Ureter (tissue), 1 donor: ENCODE measurements at places on chromosomes 11 and 22. TPM values are rescaled to one million over a fixed set of nuclear protein-coding genes. Genes with fewer than 3 reads are reported as not detected.

Gene TMEM45B
- 94.3 TPM for total RNA-seq

Gene ZNF280A
- total RNA-seq: not detected

Gene OR4A16
- not detected for total RNA-seq

Gene TFIP11
- 33.9 TPM for total RNA-seq

Gene CRYBB2
- 0.47 TPM for total RNA-seq

Gene CST6
- total RNA-seq: 1.1 TPM

Gene SCGB1C1
- total RNA-seq: not detected

Gene CLDN5
- 38.9 TPM for total RNA-seq

Gene CCDC88B
- 17.1 TPM for total RNA-seq

Gene OR10D3
- not detected for total RNA-seq

- no peak for DNase-seq
Observed at GRCh38 chr11:18721561-18722292, 4.3 kb downstream of the IGSF22 start.

GRCh38 chr22:37827056-37827455, 3.9 kb downstream of the GALR3 start:
- DNase-seq: no peak

- peak; percentile 85 for DNase-seq
Observed at GRCh38 chr11:1827095-1827813, 7.5 kb upstream of the SYT8 start.

- no peak for DNase-seq
Observed at GRCh38 chr11:37449146-37449545, 851.1 kb upstream of the RAG2 start.

- DNase-seq: no peak
Observed at GRCh38 chr11:123525511-123525918, 95.4 kb downstream of the GRAMD1B start.

GRCh38 chr11:131279654-131280384, 90.6 kb upstream of the NTM start:
- DNase-seq: no peak

- no peak for DNase-seq
Observed at GRCh38 chr22:49348631-49349030, 479.0 kb downstream of the BRD1 start.

GRCh38 chr11:69472541-69473275, 8.8 kb upstream of the LINC01488 start:
- DNase-seq: no peak

DNA sequence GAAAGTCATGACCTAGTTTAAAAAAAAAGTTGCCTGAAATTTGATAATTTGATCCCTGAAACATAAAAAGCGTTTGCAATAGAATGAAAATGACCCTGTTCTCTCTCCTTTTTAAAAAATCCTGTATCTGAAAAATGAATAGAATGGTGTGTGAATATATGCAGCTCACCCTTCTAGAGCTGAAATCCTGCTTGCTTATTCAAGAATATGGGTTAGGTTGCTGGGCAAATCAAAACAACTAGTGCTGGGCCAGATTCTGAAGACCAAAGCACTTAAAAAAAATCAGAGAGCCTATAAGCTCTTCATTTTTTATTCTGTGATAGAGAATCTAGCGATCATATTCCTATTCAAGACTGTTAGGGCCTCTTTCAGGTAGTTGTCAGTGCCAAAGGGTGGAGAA, 131.6 kb downstream of the MPPED2 start:
- no peak for DNase-seq

DNA sequence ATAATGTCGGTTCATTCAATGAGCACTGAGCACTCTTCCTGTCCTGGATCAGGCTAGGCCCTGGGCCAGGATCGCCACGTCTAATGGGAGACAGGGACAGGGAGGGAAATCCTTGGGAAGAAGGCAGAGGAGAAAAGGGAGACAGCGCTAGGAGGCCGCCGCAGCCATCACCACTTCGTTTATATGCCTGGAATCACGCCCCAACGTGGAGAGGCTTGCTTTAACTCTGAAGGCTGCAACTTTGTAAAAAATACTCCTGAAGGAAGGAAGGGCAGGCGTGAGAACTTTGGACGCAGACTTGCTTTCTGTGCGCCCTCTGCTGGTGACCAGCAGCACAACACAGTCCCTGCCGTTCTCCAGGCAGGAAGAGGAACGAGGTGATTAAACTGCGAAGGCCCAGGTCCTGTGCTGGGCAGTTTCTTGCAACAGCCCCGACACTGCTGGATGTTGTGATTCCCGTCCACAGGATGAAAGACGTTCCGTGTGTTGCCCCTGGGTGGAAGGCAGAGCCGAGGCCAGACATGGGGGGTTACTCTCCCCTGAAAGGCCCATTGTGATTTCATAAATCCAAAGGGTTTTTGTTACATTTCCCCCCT, 22.1 kb downstream of the RIBC2 start:
- DNase-seq: peak; percentile 93

DNA sequence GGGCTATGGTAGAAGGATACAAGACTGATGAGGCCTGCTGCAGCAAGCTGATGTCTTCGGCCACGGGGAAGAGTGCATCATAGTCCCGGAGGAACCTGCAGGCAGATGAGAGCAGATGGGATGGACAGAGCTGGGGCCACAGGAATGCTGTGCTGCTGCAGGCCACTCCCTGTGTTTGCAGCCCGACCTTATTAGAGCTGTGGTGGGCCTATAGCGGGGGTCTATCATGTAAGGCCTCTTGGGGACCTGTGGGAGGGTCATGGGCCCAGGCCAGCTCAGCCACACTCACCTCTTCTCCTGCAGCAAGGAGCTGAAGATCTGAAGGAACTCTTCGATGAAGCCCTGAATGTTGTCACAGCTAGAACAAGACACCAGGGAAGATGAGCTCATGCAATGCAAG, 31.9 kb downstream of the ASCC2 start:
- DNase-seq: no peak

GRCh38 chr11:33620423-33621171, 80.0 kb downstream of the C11orf91 start:
- DNase-seq: no peak

DNA sequence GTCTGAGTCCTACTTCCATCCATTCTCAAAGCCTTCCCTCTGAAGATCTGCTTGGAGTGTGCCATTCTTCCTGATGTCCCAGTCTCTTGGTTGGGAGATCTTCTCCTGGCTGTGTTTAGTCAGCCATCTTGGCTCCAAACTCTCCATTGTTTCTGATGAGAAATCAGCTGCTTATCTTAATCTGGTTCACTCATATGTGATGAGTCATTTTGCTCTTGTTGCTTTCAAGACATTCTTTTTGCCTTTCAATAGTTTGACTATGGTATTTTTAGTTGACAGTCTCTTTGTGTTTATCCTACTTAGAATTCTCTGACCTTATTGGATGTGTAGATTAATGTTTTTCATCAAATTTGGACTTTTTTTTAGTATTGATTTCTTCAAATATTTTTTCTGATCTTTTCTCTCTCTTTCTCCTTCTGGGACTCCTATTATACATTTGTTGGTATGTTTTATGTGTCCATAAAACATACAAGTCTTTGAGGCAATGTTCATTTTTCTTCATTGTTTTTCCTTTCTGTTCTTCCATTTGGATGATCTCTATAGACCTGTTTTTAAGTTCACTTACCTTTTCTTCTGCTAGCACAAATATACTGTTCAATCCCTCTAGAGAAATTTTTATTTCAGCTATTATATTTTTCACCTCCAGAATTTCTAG, 77.2 kb upstream of the CLPB start:
- no peak for DNase-seq
